ENCODE measurements at places on chromosomes 12 and 14.

DNA sequence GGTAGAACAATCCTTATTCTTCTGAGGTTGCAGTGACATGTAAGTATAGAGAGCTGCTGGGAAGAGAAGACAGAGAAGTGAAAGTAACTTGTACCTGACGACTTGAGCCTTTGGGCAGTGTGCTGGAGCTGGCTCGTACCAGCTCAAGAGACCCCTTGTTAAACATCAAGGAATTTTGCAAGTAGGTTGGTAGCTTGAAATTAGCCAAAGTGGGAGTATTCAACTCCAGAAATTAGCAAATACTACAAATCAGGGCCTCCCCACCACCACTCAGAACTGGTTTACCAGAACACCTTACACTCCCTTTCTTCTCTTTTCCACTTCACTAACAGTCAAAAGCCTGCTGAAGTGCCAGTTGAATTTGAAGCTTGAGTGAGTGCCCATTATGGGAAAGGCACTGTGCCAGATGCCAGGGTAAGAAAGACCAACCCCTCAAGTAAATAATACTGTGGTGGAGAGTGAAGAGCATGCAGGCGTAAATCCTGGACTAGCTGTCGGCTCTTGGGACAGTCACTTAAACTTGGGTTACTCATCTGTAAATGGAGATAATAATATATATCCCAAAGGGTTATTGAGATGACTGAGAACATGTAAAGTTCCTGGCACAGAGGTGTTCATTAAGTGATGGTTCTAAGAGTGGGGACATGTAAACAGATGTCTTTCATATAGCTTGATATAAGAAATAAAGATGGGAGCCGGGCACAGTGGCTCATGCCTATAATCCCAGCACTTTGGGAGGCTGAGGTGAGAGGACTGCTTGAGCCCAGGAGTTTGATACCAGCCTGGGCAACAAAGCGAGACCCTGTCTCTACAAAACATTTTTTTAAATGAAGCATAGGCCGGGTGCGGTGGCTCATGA is 27.0 kb upstream of the EID3 start:
- H3K27ac ChIP-seq = no peak overlapping the region
- H3K4me1 ChIP-seq = peaks cover 5% of the 10 kb centered on the region
- H3K27me3 ChIP-seq = no peaks in the 10 kb centered on the region

DNA sequence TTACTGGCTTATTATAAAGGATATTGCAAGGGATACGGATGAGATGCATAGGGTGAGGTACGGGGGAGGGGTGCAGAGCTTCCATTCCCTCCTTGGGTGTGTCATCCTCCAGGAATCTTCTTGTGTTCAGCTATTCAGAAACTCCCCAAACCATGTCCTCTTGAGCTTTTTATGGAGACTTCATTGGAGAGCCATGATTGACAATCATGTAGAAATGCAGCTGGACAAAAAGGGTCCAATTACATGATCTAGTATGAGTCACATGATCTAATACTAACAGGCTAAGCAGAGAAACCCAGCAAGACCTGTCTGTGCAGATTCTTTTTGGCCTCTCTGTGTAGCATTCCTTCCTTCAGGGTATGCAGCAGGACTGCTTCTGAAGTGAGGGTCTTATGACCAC is 23.9 kb upstream of the FLVCR2 start:
- no peaks in the 10 kb centered on the region for H3K27me3 ChIP-seq
- H3K36me3 ChIP-seq = no peaks in the 10 kb centered on the region
- H3K4me1 ChIP-seq = no peaks in the 10 kb centered on the region
- no peak overlapping the region for H3K4me3 ChIP-seq
- no peak for DNase-seq

- no peak overlapping the region for H3K4me3 ChIP-seq
- no peaks in the 10 kb centered on the region for H3K4me1 ChIP-seq
- H3K36me3 ChIP-seq = 0 out of 2 replicates have a peak, but pooled peaks cover 3% of the 10 kb centered on the region
- no peaks in the 10 kb centered on the region for H3K27me3 ChIP-seq
- no peak overlapping the region for H3K27ac ChIP-seq
- DNase-seq = no peak
Observed at GRCh38 chr12:48768147-48768546, 20.7 kb downstream of the ADCY6 start.

DNA sequence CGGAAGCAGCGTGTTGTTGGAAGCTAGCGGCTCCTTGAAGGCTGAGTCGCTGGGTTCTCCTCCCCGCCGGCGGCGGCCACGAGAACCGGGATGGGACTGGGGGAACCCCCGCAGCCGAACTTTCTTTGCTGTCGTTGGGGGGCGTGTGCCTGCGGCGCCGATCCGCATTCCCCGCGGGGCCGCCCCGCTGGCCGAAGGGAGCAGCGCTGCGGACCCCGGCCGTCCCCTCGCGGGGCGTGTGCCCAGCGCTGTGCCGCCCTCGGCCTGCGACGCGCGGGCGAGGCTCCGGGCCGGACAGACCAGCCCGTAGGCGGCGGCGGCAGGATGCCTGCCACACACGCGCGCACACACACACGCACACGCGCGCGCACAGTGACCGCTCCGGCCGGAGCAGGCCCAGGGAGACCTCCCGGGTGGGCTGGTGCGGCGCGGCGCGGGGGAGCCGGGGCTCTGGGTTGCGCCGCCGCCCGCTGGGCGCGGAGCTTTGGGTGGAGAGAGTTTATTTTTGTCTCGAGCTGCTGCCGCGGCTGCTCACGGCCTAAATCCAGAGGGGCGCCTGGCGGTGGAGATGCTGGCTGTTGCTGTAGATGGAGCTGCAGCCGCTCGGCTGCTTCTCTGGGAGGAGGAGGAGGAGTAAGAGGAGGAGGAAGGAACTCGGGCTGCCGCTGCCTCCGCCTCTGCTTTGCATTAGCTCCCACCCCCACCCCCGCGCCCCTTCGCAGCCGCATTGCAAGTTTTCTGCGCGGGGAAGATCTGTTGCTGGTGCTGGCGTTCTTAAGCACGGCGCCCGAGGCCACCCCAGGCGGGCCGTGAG is at the start of gene SAMD4A:
Gene SAMD4A, plus strand, starts transcription at position 719 of the 814 bp plus-strand sequence. CDS start 789 bp downstream, outside the sequence.
- peak within 1 kb of the TSS; percentile 66 for H3K27ac ChIP-seq
- H3K36me3 ChIP-seq = 0 out of 2 replicates have a peak, but pooled peaks cover under 1% of the 10 kb centered on the region
- H3K4me1 ChIP-seq = peaks cover 18% of the 10 kb centered on the region
- no peaks in the 10 kb centered on the region for H3K27me3 ChIP-seq
- DNase-seq = peak; percentile 75

GRCh38 chr14:26996246-26996645 is 398.4 kb upstream of the NOVA1 start:
- no peak for DNase-seq
- H3K4me3 ChIP-seq = no peak overlapping the region
- no peak overlapping the region for H3K27ac ChIP-seq
- H3K36me3 ChIP-seq = no peaks in the 10 kb centered on the region
- H3K27me3 ChIP-seq = no peaks in the 10 kb centered on the region
- H3K4me1 ChIP-seq = no peaks in the 10 kb centered on the region

DNA sequence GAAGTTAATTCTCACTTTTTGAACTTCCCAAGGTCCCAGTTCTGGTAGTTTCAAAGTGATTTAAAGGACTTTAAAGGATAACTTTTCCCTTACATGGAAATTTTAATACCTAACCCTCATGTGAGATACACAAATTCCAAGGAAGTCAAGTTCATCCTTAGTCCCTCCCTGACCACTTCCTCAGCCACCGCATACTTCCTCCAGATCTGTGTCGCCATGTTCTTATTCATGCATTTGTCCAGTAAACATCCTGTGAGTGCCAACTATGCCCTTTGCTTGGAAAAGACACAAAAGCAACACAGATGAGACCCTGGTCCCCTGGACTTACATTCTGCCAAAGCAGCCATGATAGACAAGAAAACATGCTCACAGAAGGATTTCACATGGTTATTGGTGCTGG is 206.6 kb downstream of the KSR2 start:
- H3K27me3 ChIP-seq = no peaks in the 10 kb centered on the region
- H3K4me3 ChIP-seq = no peak overlapping the region
- DNase-seq = no peak

- H3K27ac ChIP-seq = no peak overlapping the region
- no peaks in the 10 kb centered on the region for H3K4me1 ChIP-seq
- no peaks in the 10 kb centered on the region for H3K36me3 ChIP-seq
- DNase-seq = no peak
- H3K27me3 ChIP-seq = no peaks in the 10 kb centered on the region
Observed at GRCh38 chr12:91104812-91105466, 6.4 kb downstream of the LUM start.

DNA sequence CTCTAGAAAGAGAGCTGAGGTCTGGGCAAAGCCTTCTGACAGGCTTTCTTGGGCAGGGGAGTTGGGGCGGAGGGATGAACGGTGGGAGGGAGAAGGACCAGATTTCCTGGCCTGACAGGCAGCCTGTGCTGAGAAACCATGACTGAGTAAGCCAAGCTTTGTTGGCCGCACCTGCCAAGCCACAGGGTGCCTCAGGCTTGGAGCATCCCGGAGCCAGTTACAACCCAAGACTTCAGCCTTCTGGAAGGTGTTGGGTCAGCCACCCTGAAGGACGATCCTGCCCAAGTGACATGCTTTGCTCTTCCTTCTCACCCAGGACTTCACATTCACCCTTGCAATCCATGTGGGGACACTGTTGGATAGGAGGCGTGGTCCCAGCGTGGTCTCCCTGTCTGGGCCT is 21.0 kb upstream of the AQP2 start:
- no peak overlapping the region for H3K27ac ChIP-seq
- no peak overlapping the region for H3K4me3 ChIP-seq
- DNase-seq = no peak
- peaks cover 3% of the 10 kb centered on the region for H3K4me1 ChIP-seq
- H3K27me3 ChIP-seq = no peaks in the 10 kb centered on the region

- H3K4me3 ChIP-seq = no peak overlapping the region
- no peaks in the 10 kb centered on the region for H3K4me1 ChIP-seq
- peak; percentile 69 for DNase-seq
- no peaks in the 10 kb centered on the region for H3K27me3 ChIP-seq
- H3K36me3 ChIP-seq = peaks cover 22% of the 10 kb centered on the region
- no peak overlapping the region for H3K27ac ChIP-seq
Observed at GRCh38 chr14:23481362-23481970, 12.0 kb downstream of the NGDN start.

DNA sequence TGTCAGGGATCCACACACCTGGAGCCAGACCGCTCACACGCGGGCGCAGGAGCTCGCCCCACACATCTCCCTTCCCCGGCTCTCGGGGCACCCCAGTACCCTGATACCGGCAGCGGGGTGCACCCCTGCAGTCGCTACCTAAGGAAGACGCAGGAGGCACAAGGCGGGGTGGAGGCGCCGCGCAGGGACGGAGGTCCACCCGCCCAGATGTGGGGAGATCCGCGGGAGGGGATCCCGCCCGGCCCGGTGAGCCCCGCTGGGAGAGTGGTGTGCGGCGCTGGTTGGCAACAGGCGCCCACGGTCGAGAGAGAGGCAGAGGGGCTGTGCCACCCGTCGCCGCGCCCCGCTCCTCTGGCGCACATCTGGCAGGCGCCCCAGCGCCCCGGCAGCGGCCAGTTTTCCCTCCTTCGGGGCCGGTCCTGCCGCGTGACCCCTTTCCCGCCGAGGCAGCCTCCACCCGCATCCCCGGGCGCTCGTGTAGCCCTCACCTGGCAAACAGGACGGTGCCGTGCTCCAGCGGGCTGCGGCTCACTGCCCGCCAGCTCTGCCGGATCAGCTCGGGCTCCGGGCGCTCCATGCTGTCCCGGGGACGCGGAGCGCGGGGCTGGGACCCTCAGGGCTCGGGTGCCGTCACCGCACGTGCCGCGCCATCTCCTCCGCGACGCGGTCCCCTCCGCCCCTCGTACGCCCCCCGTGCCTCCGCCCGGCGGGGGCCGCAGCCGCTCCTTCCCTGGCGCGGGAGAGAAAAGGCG is 469 bp downstream of the NGB start:
- H3K27ac ChIP-seq = no peak overlapping the region
- H3K36me3 ChIP-seq = no peaks in the 10 kb centered on the region
- H3K4me3 ChIP-seq = no peak overlapping the region
- DNase-seq = no peak

Measured in SJCRH30 (cell line).